ENCODE measurements at places on chromosomes 12 and 14. TPM values are rescaled to one million over a fixed set of nuclear protein-coding genes. Genes with fewer than 3 reads are reported as not detected.

DNA sequence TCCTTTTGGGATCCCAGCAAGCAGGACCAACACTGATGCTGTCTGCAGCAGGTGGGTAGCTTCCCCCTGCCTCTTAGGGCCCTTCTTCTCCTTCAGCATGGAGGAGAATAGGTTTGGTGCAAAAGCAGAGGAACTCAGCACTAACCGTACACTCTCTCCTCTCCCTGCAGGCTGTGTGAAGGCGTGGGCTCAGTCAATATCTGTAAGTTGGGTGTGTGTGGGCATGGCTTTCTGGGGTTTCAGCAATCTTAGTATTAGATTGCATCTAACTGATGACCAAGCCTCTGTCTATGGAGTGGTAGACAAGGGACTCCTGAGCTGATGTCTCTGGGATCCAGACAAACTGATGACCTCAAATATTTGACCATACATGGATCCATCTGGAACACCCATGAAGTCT, 14.3 kb downstream of the KRT85 start:
- DNase-seq: no peak

DNA sequence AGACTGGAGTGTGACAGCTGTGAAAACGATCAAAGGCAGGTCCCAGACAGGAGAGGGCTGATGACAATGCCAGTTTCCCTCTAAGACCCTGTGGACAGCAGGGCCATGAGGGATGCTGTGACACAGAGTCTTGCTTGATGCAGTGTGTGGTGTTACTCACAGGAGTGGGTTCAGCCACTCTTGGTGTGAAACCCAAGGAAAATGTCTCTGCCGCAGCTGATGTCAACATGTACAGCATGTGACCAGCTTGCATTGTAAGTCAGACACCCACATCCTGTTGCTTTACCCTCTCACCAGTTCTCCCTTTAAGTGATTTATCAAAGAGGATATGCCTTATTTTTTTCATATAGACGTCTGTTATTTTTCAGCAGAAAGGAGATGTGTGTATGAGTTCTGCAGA, 268.6 kb downstream of the BTG1 start:
- no peak for DNase-seq

DNA sequence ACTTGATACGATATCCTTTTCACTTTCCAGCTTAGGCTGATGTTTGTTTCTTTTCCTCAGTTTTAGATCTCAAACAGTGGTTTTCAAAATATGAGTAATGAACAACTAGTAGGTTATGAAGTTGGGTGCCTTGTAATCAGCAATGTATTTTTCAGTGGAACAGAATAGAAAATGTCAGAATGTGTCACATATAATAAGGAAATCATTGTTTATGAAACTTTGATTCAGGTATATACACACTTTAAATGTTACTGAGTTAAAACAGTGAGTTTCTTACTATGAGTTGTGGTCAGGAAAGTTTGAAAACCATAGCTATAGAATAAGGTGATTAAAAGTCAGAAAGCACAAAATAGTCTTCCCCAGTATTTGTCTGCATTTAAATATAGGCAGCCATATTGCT, 39.8 kb downstream of the TBK1 start:
- no peak for DNase-seq

DNA sequence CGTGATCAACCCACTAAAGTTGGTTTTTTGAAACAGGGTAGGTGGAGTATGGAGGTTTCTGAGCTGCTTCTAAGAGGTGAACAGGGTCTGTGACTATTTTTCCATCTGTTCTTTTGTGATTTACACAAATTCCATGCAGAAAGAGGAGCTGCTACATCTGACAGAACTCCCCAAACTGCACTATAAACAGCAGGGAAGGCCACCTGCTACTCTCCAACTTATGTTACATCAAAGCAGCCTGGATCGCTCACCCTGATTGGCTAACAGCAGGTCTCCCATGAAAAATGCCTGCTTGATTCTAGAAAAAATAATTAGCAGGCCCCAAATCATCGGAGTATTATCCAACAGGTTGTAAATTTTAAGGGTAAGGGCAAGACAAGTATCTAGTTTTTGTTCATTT, 282.9 kb upstream of the FLRT2 start:
- no peak for DNase-seq

GRCh38 chr12:24534622-24535021, 414.3 kb downstream of the BCAT1 start:
- no peak for DNase-seq

- DNase-seq: no peak
These were observed 71.9 kb downstream of the NRXN3 start for GRCh38 chr14:78242086-78242485.

GRCh38 chr14:94773655-94774343, 3.9 kb upstream of the GSC start:
- DNase-seq: no peak

KHNYN gene
- total RNA-seq: 41.7 TPM

GRCh38 chr14:44107156-44107555, 399.9 kb downstream of the FSCB start:
- DNase-seq: no peak

DNA sequence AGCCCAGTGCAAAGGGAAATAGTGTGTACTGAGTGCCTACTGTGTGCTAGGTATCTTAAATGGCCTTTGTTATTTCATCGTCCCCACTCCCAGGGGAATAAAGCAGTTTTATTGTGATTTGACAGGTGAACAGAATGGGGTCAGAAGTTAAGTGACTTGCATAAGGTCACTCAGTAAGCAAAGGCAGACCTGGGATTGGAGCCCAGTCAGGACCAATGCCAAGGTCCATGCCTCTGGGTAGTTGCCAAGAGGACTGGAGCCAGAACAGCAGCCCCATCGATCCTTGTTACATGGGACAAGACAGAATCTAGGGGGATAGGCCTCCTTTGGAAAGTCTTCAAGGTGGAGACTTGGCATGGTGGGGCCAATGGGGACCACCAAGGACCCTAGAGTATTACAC, 227.4 kb upstream of the PWP1 start:
- no peak for DNase-seq

KLRD1 gene
- 4.4 TPM for total RNA-seq

SYT1 gene
- total RNA-seq: 13.3 TPM

- no peak for DNase-seq
These were observed 34.9 kb upstream of the EML1 start for GRCh38 chr14:99758121-99758821.

- DNase-seq: no peak
These were observed 19.3 kb upstream of the NCOR2 start for GRCh38 chr12:124586756-124587155.

GRCh38 chr12:101047652-101048051, 162.4 kb downstream of the SLC5A8 start:
- no peak for DNase-seq

- no peak for DNase-seq
These were observed 13.1 kb downstream of the ASIC1 start for GRCh38 chr12:50070314-50071060.

- no peak for DNase-seq
These were observed 174.8 kb upstream of the GSC start for GRCh38 chr14:94944636-94945258.

- DNase-seq: no peak
These were observed 824 bp downstream of the CCDC177 start for GRCh38 chr14:69573831-69574262.

DNA sequence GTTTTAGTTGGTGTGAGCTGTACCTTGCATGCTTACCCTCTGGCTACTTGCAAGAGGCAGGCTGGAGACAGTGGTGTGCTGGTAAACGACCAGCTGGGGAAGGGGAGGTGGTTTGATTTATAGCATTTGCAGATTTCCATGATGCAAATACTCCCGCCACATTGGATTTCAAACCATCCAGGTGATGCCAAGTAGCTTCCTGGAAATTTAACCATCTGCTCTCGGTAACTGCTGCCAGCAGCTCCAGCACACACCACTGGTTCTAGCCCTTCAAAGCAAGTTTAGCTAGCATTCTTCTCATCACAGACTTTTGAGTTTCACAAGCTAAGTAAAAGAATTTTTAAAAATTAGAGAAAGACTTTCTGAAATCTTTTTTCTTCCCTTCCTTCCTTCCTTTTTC, 104.5 kb upstream of the AMIGO2 start:
- no peak for DNase-seq

DNA sequence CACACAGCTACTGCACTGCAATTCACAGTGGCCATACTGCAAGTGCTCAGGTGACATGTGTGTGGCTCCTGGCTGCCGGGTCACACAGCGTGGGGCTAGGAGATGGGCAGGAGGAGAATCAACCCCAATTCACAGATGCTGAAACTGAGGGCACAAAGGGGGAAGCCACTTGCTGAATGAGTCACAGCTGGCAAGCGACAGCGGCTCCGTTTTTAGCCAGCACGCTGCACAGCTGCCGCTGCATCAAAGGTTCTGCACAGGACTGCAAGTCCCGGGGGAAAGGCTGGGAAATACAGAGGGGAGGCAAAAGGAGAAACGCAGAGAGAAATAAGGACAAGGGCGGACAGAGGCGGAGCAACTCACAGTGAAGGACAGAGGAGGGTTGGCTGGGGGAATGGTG, 57.9 kb downstream of the KDM2B start:
- DNase-seq: no peak

DPY19L2 gene
- 9.6 TPM for total RNA-seq

- DNase-seq: no peak
These were observed 75.3 kb downstream of the AACS start for GRCh38 chr12:125140279-125141209.

DNA sequence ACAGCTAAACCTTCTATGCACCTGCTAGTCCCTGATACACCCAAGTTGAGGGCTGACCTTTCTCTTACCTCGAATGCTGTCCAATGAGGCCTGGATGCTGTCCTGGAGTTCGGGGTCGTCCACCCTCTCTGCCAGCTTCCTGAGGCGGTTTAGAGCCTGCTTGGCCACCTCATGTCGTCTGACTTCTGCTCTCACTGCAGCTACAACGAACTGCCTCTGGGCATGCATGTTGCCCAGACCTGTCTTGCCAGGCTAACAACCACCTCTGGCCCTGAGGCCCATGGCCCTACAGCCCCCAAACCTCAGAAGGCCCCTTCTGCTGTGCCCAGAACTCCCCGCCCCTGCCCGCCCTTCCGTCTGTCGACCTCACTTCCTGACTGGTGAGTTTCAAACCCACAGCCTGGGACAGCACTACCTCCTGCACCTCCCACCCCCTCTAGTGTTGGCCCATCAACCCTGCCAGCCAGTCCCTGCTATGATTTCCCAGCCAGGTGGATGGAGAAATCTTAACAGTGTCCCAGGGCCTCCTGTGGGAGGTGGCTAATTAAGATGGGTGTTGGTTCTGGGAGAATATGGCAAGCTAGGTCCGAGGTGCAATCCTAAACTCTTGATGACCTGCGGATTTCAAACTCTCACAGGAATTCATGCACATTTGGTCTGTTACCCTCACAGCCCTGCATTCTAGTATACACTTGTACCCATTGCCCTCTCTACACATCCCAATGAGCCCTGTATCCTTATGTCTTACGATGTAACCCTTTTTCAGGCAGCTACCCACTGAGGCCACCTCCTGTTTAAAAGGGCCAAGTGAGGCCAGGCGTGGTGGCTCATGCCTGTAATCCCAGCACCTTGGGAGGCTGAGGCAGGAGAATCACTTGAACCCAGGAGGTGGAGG, 2.7 kb upstream of the TSPAN31 start:
- no peak for DNase-seq

- DNase-seq: no peak
These were observed 56.3 kb downstream of the SLC4A8 start for GRCh38 chr12:51480978-51481377.

HOXC12 gene
- total RNA-seq: not detected

DNA sequence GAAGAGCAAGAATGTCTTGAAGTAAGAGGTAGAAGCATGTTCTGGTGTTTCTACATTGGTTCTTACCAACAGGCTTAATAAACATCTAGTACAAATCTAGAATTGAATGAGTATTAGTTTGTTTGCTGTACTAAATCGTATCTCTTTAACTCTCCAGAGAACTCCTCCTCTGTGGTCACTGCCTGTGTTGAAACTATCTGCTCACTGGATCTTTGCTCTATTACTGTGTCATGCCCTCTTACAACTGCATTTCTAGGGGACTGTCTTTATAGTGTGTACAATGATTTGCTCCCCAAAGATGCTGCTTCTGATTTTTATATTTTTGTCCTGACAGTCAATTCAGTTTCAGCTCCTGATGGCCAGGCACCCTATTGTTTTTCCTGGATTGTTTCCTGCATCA, 50.1 kb upstream of the E2F7 start:
- DNase-seq: no peak

- DNase-seq: no peak
These were observed 43.3 kb upstream of the PTPRO start for GRCh38 chr12:15278816-15279658.

ORMDL2 gene
- total RNA-seq: 9.8 TPM

GRCh38 chr12:17992002-17992656, 97.9 kb downstream of the RERGL start:
- DNase-seq: no peak

DNA sequence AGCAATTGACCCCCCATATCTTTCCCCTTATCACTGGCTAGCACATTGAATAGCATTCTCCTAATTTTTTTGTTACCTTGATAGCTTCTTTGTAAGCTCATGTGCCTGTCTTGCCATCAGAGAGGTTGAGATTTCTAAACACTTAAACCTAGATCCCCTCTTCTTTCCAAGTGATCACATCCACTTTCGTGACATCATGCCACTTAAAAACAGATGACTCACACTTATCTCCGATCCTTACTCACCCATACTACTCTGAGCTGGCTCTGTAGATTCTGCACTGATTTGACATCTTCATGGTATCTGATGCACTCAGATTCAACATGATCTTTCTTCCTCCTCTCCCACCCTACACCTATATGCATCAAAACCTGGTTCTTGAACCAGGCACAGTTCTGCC, 10.5 kb downstream of the GPR137C start:
- DNase-seq: no peak

GRCh38 chr14:39376667-39377403, 55.4 kb downstream of the FBXO33 start:
- no peak for DNase-seq

DNA sequence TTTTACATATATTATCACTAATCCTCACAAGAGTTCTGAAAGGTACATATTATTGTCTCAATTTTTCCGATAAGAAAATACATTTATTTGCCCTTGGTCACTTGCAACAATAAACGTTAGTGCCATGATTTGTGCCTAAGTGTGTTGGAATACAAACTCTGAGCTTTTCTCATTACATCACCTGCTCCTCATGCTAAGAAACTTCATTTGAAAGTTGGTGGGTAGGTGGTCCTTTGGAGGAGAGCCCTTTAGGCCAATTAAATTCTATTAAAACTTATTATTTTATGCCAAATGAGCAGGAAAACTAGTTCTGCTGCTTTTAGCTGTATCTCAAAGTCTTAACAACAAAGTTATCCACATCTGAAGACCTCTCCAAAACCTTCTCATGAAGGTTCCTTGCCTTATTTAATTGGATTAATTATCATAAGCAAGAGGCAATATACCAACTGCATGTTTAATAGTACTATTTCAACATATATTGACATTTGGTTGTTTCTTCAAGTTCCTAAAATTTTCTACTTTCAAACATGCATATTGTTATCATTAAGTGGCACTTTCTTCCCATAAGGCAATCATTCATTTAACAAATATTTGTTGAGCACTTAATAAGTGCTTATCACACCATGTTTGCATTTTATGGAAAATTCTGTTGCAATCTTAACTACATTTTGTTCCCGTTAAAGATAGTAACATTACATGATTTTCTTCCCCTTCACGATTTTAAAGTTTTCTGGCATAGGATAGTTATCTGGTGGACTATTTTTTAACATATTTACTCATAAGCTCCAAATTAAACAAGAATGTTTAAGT, 40.1 kb upstream of the LRRK2 start:
- DNase-seq: no peak
